Parietal lobe (tissue), 2 donors: ENCODE measurements at places on chromosomes 3 and 15. TPM values are rescaled to one million over a fixed set of nuclear protein-coding genes. Genes with fewer than 3 reads are reported as not detected.

Gene EAF2
- 7.2 TPM for total RNA-seq

Gene RBP2
- not detected for total RNA-seq

Gene KLF13
- total RNA-seq, result 48.5 TPM

Gene LYZL4
- total RNA-seq, result not detected

Gene TMEM207
- not detected for total RNA-seq

Gene PLA2G4E
- not detected for total RNA-seq

Gene SMAD6
- 2.5 TPM for total RNA-seq

Gene GOLGA8G
- total RNA-seq, result not detected

Gene FBXO22
- 41.0 TPM for total RNA-seq

Gene CSPG4
- 6.6 TPM for total RNA-seq

Gene PDCD6IP
- 205 TPM for total RNA-seq

Gene OIP5
- total RNA-seq, result 3.4 TPM

Gene IL20RB
- total RNA-seq, result 1.3 TPM

Gene MAPKAPK3
- total RNA-seq, result 5.3 TPM

Gene ACVR2B
- total RNA-seq, result 61.0 TPM

Gene BNIP2
- total RNA-seq, result 98.6 TPM

Gene STAC
- total RNA-seq, result 14.7 TPM

Gene GOLGA8O
- total RNA-seq, result not detected

Gene CKMT1B
- 11.9 TPM for total RNA-seq

Gene PSTPIP1
- total RNA-seq, result not detected

Gene AADACL2
- total RNA-seq, result not detected

Gene TMEM158
- 21.3 TPM for total RNA-seq

Gene RPL15
- 2,360 TPM for total RNA-seq

Gene UCN2
- total RNA-seq, result not detected

Gene COLQ
- total RNA-seq, result 14.4 TPM

Gene HSPBAP1
- 14.4 TPM for total RNA-seq

Gene SCG5
- total RNA-seq, result 134 TPM

Gene CAMK2N2
- 3.4 TPM for total RNA-seq

Gene DTX3L
- 2.8 TPM for total RNA-seq

Gene GJD2
- total RNA-seq, result 0.94 TPM

Gene GRK7
- total RNA-seq, result 0.31 TPM

Gene ASB14
- total RNA-seq, result not detected

Gene CCR4
- not detected for total RNA-seq

Gene GABRR3
- total RNA-seq, result not detected

Gene LIPH
- total RNA-seq, result not detected

Gene KIF7
- 10.6 TPM for total RNA-seq

Gene PPARG
- total RNA-seq, result 1.3 TPM
